ENCODE measurements at places on chromosomes 11 and 22.
A peak's percentile ranks its signal among the peaks of the same experiment; 100 is the strongest.

GRCh38 chr22:36955691-36956090, 42.3 kb downstream of the CSF2RB start:
- no peak for DNase-seq

DNA sequence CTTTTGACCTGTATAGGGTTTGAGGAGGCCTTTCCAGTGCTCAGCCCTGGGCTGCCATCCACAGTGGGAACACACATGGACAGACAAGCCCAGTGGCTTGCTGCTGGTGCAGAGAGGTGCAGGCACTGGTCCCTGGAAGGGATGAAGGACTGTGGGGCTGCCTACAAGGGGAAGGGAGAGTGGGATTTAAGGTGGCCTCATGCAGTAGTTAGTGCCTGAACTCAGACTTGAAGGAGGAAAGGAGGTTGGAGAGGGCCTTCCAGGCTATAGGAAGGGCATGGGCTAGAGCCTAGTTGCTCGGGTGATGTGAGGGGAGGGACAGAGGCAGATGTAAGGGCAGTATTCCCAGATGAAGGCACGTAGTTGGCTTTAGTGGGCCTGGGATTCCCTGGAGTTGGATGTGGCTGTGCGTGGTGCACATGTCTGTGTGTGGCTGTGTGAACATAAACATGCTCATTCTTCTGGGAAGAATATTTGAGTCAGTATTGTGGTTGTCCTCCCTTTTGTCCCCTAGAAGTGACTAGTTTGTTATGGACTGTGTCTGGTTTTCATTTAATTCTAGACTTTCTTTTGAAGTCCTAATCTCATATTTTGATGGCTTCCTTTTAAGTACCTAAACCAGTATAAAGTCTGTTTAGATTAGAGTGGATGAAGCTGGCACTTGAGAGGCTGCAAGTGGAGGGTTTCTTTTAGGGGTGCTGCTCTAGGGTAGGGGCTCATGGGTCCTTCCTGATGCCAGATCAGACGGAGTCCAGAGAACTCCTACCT, 18.4 kb downstream of the YDJC start:
- DNase-seq = no peak

- peak; percentile 7 for DNase-seq
These were observed 1.3 kb downstream of the WEE1 start for GRCh38 chr11:9574622-9575259.

- no peak for DNase-seq
These were observed 618 bp upstream of the CERK start for GRCh38 chr22:46738647-46739093.

GRCh38 chr22:44586999-44587736, 89.1 kb upstream of the RTL6 start:
- DNase-seq = no peak

DNA sequence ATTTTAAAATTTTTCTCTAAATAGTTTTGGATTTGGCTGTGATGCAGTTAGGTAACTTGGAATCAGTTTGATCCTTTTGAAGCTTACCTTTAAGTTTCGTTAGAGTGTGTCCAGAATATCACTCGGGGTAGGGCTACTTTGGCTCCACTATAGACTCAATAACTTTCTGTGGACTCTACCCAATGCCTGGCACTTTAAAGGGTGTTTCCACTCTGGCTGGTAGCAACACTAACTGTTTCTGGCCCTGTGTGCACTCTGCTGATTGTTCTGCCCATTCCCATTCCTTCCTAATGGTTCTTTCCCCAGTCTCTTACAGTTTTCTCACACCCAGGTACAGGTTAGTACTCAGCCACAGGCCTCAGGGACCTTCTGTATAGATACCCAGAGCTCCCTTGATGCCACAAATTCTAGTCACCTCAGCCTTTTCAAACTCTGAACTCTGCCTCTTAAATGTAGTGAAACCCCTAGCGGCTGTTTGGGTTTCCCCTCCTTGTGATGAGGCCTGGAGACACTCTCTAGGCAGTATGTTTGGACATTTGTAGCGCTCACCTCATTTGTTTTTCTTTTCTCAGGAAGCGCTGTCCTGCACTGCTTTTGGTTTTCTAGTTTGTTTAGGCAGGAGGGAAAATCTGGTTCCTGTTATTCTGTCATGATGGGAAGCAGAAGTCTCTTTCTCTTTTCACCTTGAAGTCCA, 16.8 kb downstream of the CUL5 start:
- DNase-seq = no peak

DNA sequence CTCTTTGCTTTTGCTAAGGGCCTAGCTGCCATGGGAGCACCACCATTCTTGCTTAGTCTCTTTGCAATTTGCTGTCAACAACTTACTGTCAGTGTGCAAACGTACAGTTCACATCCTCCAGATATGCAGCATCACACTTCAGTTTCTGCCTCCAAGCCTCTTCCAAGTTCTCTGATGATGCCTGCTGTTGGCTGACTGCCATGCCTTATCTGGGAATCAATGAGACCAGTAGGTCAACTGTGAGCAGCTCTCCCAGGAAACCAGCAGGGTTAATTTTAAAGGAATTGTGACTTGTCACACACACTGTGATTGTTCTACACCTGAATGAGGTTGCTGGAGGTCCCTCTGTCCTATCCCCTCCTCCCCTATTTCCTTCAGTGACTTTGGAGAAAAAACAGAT, 56.0 kb downstream of the COPB1 start:
- no peak for DNase-seq

Measured in activated T-cell treated with anti-CD3 and anti-CD28 coated beads, Interleukin-2, amount 50 U/mL, for 4 hours (primary cell).